ENCODE measurements at places on chromosomes 12 and 14. TPM values are rescaled to one million over a fixed set of nuclear protein-coding genes. Genes with fewer than 3 reads are reported as not detected.

Gene KRT7
- total RNA-seq, result 118 TPM

- no peak overlapping the region for H3K4me3 ChIP-seq
- H3K27me3 ChIP-seq, result no peaks in the 10 kb centered on the region
- DNase-seq, result no peak
Observed at GRCh38 chr14:71554959-71555612, 377.1 kb upstream of the RGS6 start.

DNA sequence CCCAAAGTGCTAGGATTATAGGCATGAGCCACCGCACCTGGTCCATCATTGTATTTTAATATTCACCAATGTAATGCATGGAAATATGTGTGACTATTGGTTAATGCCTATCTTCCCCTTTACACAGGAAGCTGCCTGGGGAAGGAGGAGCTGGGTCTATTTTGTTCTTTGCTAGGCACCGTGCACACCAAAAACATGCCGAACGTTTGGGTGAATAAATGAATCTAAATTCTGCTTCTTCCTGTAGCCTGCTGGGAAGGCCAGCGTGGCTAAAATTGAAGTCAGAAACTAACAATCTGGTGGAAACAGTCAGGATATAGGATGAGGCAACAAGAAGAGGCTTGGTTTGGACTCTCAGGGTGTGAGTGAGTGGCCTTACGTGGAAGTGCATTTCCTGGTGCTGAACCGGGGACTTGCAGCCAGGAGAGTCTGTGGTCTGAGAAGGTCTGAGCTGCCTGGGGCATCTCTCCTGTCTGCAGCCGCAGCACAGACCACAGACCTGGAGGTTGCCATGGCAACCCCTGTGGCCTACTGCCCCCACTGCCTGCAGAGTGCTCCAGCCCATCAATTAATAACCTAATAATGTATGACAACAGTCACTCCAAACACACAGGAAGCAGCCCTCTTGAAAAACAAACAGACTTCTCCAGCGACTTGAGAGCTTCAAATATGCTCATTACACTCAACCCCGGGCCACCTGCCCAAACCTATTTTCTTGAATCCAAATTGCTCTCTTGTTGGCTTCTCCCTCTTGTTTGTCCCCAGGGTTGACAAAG, 5.5 kb upstream of the GPR68 start:
- DNase-seq, result no peak
- no peaks in the 10 kb centered on the region for H3K27me3 ChIP-seq
- H3K27ac ChIP-seq, result no peak overlapping the region
- no peaks in the 10 kb centered on the region for H3K36me3 ChIP-seq
- H3K4me1 ChIP-seq, result peaks cover 17% of the 10 kb centered on the region
- H3K4me3 ChIP-seq, result no peak overlapping the region

Gene TDRD9
- 0.09 TPM for total RNA-seq

Gene PA2G4
- 206 TPM for total RNA-seq

DNA sequence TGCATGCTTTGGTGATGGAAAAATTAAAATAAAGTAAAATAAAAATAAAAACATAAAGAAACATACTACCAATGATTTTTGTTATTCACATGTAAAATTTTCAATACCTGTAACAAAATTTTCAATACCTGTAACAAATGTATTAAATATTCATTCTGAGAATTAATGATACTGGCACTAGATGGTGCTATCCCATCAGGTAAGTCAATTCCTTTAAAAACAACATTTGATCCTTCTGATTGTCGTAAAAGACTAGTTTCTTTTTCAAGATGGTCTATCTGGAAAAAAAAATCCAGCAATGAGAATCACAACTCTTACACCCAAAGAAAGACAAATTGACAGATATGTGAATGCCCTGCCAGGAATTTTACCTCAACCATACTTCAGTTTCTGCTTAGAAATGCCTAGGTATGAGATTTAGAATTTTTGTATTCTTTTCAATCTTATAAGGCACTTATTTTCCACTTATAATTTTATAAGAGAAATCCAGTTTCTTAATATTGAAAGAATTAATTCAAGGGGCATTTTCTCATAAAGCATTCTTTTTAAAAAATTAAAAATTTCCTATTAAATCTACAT, 30.7 kb downstream of the CEP290 start:
- no peak for DNase-seq
- no peak overlapping the region for H3K27ac ChIP-seq
- peak overlapping the region; percentile 53 for H3K4me3 ChIP-seq
- no peaks in the 10 kb centered on the region for H3K27me3 ChIP-seq

- no peaks in the 10 kb centered on the region for H3K36me3 ChIP-seq
- H3K27ac ChIP-seq, result peak overlapping the region; percentile 86
- H3K27me3 ChIP-seq, result no peaks in the 10 kb centered on the region
- H3K4me1 ChIP-seq, result peaks cover 23% of the 10 kb centered on the region
Observed at GRCh38 chr12:59079002-59079401, 158.7 kb upstream of the LRIG3 start.

- H3K27me3 ChIP-seq, result no peaks in the 10 kb centered on the region
- H3K27ac ChIP-seq, result peak overlapping the region; percentile 75
- H3K36me3 ChIP-seq, result no peaks in the 10 kb centered on the region
Observed at GRCh38 chr12:14884458-14884878, 1.2 kb downstream of the MGP start.

- DNase-seq, result no peak
- H3K27me3 ChIP-seq, result no peaks in the 10 kb centered on the region
- no peak overlapping the region for H3K27ac ChIP-seq
Observed at GRCh38 chr14:79037593-79037992, 867.4 kb downstream of the NRXN3 start.

DNA sequence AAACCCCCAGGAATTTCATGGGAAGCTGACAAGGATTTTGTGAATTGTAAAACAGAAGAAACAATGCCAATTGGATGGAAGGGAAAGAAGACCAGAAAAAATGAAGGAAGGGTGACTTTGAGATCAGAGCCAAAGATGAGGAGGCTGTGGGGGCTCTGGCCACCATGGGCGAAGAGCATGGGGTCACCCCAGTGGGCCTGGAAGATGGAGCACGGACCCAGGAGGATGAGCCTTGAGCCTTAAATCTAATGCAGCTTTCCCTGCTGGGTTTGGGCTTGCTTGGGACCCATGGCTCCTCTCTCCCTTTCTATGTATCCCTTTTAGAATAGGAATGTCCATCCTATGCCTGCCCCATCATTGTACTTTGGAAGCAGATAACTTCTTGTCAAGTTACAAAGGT, 322.2 kb downstream of the TMEM121 start:
- no peak for DNase-seq
- H3K4me1 ChIP-seq, result no peaks in the 10 kb centered on the region
- no peak overlapping the region for H3K4me3 ChIP-seq
- no peak overlapping the region for H3K27ac ChIP-seq

GRCh38 chr12:39157696-39158342, 252.4 kb upstream of the CPNE8 start:
- no peaks in the 10 kb centered on the region for H3K27me3 ChIP-seq
- H3K4me1 ChIP-seq, result no peaks in the 10 kb centered on the region
- no peak overlapping the region for H3K27ac ChIP-seq
- no peaks in the 10 kb centered on the region for H3K36me3 ChIP-seq
- no peak for DNase-seq
- H3K4me3 ChIP-seq, result no peak overlapping the region

DNA sequence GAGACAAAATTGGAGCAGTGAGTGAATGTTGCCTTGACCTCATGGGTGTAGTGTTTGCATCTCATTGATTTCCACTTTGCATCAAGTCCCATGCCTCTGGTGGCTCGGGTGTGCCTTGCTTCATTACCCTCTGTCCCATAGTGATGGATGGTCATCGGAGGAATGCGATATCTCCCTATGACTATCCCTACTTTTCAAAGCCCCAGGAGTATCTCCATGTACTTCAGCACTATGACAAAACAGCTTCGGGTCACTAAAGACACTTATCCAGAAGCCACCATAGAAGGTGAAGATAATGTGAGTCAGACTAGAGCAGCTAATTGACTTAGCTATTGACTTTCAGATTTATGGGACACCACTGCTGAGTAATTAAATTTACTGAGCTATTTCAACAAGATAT, 355.1 kb upstream of the CCDC196 start:
- H3K27ac ChIP-seq, result no peak overlapping the region
- H3K36me3 ChIP-seq, result no peaks in the 10 kb centered on the region
- no peaks in the 10 kb centered on the region for H3K4me1 ChIP-seq
- H3K27me3 ChIP-seq, result no peaks in the 10 kb centered on the region

Gene ALX1
- not detected for total RNA-seq

Gene RNF212B
- not detected for total RNA-seq

- DNase-seq, result no peak
- H3K36me3 ChIP-seq, result no peaks in the 10 kb centered on the region
- H3K27me3 ChIP-seq, result no peaks in the 10 kb centered on the region
- peak within 1 kb of the TSS; percentile 78 for H3K4me3 ChIP-seq
Observed at GRCh38 chr14:74955229-74956026, at the start of gene PGF. PGF (minus strand) TSS chr14:74955597; CDS start chr14:74955242, 355 bp downstream.

DNA sequence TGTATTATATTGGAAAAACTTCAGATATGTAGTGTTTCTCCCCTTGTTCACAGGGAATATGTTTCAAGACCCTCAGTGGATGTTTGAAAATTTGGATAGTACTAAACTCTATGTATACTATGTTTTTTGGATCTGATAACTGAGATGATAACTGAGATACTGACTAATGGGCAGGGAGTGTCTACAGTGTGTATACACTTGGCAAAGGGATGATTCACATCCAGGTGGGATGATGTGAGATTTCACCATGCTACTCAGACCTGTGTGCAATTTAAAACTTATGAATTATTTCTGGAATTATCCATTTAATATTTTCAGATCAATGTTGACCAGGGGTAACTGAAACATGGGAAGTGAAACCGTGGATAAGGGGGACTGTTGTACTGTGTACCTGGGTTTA, 13.8 kb downstream of the RAD51B start:
- no peaks in the 10 kb centered on the region for H3K36me3 ChIP-seq
- no peak overlapping the region for H3K27ac ChIP-seq
- no peak for DNase-seq
- H3K27me3 ChIP-seq, result no peaks in the 10 kb centered on the region
- H3K4me1 ChIP-seq, result no peaks in the 10 kb centered on the region

- no peak overlapping the region for H3K27ac ChIP-seq
- H3K36me3 ChIP-seq, result no peaks in the 10 kb centered on the region
- peaks cover 13% of the 10 kb centered on the region for H3K4me1 ChIP-seq
- no peak for DNase-seq
Observed at GRCh38 chr12:113091506-113091905, 35.0 kb downstream of the DTX1 start.
